Activated naive CD8-positive, alpha-beta T cell treated with anti-CD3 and anti-CD28 coated beads for 36 hours (primary cell): ENCODE measurements at places on chromosomes 6 and 20. TPM values are rescaled to one million over a fixed set of nuclear protein-coding genes. Genes with fewer than 3 reads are reported as not detected.

DNA sequence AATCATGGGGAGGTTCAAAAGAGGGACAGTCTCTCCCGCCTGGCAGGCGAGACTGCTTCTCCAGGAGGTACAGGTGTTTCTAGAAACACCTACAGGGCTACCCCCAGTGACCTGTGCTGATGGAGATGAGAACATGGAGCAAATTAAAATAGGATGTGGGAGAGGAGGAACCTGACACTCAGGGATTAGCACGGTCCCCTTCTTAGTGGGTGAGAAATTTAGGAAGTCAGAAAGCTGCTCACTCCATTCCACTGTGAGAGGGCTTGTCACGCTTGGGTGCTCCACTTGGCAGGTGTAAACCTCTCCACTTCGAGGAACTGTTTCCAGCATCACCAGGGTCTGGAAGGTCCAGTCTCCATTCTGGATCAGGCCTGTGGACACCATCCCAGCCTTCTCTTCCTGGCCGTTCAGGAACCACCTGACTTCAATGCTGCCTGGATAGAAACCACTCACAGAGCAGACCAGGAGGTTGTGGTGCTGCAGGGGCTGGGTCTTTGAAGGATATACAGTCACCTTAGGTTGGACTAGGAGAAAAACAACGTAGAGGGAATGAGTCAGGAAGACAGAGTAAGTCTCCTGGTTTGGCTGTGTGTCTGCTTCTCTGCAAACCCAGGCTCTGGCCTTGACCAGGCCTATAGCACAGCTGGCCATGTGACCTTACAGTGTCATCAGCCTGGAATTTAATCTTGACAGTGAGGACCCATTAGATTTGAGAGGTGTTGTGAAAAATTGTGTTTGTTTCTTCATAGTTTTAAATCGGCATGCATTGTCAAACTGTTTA is 8.1 kb downstream of the HLA-DRB1 start:
- H3K4me1 ChIP-seq: peaks cover 6% of the 10 kb centered on the region
- no peaks in the 10 kb centered on the region for H3K27me3 ChIP-seq
- no peak for DNase-seq

GRCh38 chr6:142155091-142155490 is 8.0 kb downstream of the VTA1 start:
- peaks cover 56% of the 10 kb centered on the region for H3K4me1 ChIP-seq
- H3K36me3 ChIP-seq: peaks cover 15% of the 10 kb centered on the region
- H3K27me3 ChIP-seq: no peaks in the 10 kb centered on the region
- DNase-seq: no peak
- H3K4me3 ChIP-seq: no peak overlapping the region

DNA sequence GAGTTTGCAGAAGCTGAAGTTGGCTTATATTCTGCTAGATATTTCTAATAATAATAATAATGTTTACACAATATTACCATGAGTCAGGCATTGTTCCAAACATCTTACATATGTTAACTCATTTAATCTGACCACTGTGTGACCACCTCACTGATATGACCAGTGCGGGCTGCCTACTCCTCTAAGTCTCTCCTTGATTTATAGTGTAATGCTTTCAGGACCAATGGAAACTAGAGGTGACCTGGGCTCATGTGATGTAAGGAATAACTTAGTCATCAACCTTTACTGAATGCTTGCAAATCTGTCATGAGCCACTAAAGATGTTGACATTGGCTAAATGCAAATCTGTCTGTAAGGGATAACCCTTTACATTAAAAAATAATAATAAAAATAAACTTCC is 51.1 kb upstream of the GPR6 start:
- no peaks in the 10 kb centered on the region for H3K4me1 ChIP-seq
- no peak for DNase-seq
- H3K4me3 ChIP-seq: no peak overlapping the region
- no peaks in the 10 kb centered on the region for H3K36me3 ChIP-seq
- no peaks in the 10 kb centered on the region for H3K27me3 ChIP-seq
- no peak overlapping the region for H3K27ac ChIP-seq

DNA sequence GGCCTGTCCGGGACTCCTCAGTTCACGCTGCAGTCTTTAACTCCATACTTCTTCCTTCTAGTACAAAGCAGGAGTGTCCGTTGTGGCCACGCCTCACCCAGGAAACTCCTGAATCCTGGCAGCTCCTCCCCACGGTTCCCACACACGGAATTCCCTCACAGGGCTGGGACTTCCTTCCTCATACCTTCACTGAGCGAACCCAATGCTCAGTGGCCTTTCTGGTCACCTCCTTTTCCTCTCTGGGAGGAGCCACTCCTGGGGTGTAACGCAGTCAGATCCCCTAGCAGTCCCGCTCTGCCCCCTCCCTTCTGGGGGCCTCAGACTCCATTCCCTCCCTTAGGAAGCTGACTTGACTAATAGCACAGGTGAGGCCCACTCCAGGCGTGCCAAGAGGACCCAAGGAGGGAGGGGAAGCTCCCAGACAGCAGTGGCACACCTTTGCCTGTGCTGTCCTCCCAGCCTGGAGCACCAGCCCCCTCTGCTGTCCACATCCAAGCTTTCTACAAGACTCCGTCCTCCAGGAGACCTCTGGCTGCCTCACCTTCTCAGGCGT is at the start of gene SLC52A3:
Gene SLC52A3 (minus strand): TSS at position 75 of the 553 bp plus-strand sequence. CDS start 2,726 bp downstream, outside the sequence.
- peak; percentile 28 for DNase-seq
- peaks cover 19% of the 10 kb centered on the region for H3K4me1 ChIP-seq
- no peak within 1 kb of the TSS for H3K27ac ChIP-seq

- H3K4me1 ChIP-seq: peaks cover 25% of the 10 kb centered on the region
- H3K4me3 ChIP-seq: peak overlapping the region; percentile 74
- no peaks in the 10 kb centered on the region for H3K27me3 ChIP-seq
- peaks cover 35% of the 10 kb centered on the region for H3K36me3 ChIP-seq
- DNase-seq: no peak
Measured at GRCh38 chr6:11096109-11096508, 2.5 kb downstream of the SMIM13 start.

- H3K27me3 ChIP-seq: peaks cover 5% of the 10 kb centered on the region
- H3K4me3 ChIP-seq: no peak overlapping the region
- DNase-seq: no peak
- no peaks in the 10 kb centered on the region for H3K4me1 ChIP-seq
Measured at GRCh38 chr6:146087386-146087785, 58.5 kb downstream of the GRM1 start.

Gene FAM83C
- total RNA-seq: not detected
